Stimulated activated naive B cell treated with anti-CD40 and anti-IgM and Interleukin-4, amounts not matched to agents 10 μg/mL and 1 μg/mL and 100 μg/mL, for 72 hours (primary cell): ENCODE measurements at places on chromosomes 1 and 21.

- no peak for DNase-seq
Observed at GRCh38 chr1:24732186-24732885, 12.9 kb upstream of the CLIC4 start.

GRCh38 chr1:2459757-2460156 is 16.3 kb upstream of the PLCH2 start:
- no peak for DNase-seq

- DNase-seq, result no peak
Observed at GRCh38 chr1:91545506-91546300, 45.1 kb downstream of the CDC7 start.

DNA sequence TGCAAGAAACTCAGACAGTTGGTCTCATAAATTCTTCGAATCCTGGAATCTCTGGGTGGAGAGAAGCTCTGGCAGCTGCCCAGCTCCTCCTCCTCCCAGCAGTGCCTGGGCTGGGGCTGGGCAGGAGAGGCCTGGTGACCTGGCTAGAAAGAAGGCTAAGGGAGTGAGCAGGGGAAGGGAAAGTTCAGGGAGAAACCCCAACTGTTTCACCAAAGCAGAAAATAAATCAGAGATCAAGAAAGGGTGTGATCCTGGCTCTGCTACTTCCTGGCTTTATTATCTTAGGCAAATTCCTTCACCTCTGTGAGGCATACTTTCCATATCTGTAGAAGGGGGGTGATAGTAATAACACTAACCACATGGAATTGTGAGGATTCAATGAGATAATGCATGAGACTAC is 8.8 kb upstream of the COL16A1 start:
- DNase-seq, result no peak

DNA sequence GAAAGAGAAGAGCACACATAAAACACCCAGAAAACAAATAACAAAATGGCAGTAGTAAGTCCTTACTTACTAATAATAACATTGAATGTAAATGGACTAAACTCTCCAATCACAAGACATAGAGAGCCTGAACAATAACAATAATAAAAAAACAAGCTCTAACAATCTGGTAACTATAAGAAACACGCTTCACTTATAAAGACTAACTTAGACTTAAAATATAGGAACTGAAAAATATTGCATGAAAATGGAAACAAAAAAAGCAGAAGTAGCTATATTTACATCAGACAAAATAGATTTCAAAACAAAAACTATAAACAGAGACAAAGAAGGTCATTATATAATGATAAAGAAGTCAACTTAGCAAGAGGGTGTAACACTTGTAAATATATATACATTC is 83.1 kb upstream of the LYPLAL1 start:
- no peak for DNase-seq

DNA sequence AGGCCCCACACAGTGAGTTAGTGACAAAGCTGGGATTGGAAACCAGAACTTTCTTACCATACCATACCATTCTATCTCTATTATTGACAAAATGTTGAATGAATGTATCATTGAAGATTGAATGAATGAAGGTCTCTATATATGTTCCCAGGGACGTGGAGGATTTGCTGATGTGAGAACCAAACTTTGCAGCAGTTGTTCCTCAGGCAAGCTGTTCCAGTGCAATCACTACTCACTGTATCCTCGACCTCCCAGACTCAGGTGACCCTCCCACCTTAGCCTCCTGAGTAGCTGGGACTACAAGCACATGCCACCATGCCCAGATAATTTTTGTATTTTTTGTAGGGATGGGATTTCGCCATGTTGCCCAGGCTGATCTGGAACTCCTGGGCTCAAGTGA is 11.6 kb upstream of the LIN28A start:
- DNase-seq, result no peak

GRCh38 chr1:87004857-87005256 is 90.4 kb downstream of the HS2ST1 start:
- DNase-seq, result no peak

DNA sequence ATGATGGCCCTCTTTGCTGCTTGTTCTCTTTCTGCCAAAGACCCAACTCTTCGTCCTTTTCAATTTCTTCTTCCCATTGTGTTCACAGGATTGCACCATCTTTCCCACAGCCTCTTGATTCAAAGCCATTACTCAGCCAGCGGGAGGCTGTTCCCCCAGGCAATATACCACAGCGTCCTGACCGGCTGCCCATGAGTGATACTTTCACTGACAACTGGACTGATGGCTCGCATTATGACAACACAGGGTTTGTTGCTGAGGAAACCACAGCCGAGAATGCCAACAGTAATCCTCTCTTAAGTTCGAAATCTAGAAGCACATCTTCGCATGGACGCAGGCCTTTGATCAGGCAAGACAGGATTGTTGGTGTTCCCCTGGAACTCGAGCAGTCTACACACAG is 167.4 kb downstream of the LRRC40 start:
- DNase-seq, result no peak

GRCh38 chr1:100719490-100719889 is at the start of gene VCAM1:
VCAM1 (plus strand) TSS chr1:100719742; CDS start chr1:100719861, 119 bp downstream.
- no peak for DNase-seq

DNA sequence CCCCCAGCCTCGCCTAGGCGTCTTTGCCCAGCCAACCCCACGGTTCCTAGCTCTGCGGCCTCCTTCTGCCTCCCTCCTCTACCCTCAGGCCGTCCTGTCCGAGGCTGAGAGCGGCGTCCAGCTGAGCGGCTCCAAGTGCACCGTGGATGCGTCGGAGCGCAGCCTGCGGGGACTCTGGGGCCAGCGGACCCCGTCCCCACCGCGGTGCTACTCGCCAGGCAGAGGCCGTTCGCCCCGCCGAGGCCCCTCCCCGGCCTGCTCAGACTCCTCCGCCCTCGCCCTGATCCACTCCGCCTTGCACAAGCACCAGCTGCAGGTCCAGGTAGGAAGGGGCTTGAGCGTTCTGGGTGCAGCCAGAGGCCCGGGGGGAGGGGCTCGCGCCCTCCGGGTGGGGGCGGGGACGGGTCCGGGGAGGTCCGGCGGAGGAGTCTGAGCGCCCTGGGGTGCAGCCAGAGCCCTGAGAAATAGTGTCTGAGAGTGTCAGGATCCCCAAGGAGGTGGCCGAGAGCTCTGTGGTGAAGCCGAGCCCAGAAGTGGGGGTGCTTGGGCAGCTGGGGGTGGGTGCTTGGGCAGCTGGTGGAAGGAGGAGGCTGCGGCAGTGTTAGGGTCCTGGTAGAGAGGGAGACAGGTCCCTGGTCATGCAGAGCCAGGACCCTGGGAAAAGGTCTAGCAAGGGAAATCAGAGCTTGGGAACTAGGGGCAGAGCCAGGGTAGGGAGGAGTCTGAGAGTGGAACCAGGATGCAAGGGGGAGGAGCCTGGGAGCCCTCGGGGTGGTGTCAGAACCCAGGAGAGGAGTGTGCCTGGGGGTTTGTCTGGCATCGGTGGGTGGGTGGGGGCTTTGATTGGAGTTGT is 3.2 kb upstream of the NBPF3 start:
- DNase-seq, result no peak

DNA sequence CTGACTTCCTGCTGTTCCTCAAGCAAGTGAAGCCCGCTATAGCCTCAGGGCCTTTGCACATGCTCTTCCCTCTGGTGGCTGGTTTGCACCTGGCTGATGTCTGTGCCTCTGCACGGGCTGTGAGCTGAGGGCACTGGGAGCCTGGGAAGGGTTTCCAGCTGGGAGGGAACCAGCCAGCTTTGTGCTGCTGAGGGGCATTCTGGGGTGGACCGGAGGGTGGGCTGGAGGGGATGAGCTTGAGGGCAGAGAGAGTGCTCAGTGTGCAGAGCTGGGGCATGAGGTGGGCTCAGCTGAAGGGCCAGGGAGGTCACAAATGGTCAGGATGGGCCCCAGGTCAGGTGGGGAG is 305.7 kb downstream of the MATN1 start:
- DNase-seq, result no peak

DNA sequence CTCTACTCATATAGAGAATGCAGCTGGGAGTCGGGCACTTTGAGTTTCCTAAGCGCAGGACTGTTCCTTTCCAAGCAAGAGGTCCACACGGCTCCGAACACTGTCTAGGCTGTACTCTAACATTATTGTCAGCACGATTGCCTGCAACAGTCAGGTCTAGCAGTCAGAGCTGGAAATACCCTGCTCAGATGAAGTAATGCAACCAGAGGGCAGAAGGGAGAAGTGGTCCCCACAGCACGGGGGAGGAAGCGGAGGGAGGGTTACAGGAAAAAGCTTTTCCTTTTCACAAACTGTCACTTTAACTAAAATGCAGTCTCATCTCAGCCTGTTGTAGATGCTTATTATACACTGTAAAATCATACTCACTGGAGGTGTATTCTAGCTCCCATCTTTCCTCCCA is 98.9 kb upstream of the SLC44A3 start:
- DNase-seq, result peak; percentile 43

DNA sequence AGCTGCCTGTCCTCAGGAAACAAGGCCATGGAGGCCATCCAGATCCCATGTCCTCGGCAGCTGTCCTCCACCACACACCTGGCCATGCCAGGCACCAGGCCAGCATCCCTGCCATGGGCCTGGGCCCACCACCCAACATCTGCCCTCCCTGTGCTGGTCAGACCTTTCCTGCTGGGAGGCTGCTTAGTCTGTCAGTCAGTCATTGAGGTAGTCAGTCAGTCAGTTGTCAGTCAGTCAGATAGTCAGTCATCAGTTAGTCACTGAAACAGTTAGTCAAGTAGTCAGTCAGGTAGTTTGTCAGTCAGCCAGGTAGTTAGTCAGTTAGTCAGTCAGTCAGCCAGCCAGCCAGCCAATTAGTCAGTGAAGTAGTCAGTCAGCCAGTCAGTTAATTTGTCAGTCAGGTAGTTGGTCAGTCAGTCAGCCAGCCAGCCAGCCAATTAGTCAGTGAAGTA is 17.2 kb downstream of the KRTAP10-1 start:
- DNase-seq, result no peak

- no peak for DNase-seq
Observed at GRCh38 chr1:170305777-170306512, 160.2 kb downstream of the NTMT2 start.

- no peak for DNase-seq
Observed at GRCh38 chr1:23400324-23401114, 24.0 kb downstream of the TCEA3 start.

- DNase-seq, result no peak
Observed at GRCh38 chr21:14414932-14415508, 32.1 kb upstream of the HSPA13 start.

DNA sequence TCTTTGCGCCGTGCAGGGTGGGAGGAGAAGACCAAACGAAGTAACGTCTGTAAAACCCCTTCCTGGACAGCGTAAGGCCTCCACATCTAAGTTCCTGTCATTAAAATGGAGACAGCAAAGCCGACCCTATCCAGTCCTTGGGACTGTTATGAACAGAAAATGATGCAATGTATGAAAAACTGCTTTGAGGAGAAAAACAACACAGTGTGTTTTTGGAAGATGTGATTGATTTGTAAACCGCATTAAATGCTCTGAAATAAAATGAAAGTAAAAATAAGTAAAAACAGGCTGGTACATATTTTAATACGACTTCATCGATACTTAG is 827 bp upstream of the URB1 start:
- DNase-seq, result no peak

DNA sequence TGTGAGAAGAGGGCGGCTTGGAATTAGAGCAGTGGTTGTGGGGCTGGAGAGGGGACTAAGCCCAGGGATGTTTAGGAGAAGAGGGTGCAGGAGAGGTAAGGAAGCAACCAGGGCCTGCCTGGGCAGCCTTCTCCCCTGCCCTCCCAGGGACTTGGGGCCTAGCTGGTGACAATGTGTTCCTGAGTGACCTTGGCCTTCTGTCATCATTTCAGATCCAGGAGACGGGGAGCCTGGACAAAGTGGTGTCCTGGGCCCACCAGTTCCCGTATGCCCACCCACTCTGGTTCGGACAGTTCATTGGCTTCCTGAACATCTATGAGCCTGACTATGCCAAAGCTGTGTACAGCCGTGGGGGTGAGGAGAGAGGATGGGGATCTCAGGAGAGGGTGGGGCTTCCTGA is 11.8 kb downstream of the CYP4B1 start:
- DNase-seq, result no peak

DNA sequence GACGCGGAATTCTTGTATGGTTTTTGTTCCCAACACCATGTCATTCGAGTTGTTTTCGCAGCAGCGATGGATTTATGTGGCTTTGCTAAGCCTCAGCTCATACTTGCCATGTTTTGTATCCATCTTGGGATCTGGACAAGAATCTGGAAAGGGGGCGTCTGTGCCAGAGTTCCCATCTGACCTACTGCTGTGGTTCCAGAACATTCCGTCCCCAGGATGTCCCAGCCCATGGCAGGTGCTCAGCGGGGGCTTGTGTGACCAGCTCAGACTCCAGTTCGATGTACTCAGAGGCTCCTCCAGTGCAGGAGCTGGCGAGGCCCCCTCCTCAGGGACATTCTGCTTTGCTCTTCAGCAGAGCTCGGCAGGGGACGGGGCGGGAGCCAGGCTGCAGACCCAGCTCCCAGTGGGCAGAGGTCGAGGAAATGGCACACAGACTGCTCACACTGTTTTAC is 24.0 kb upstream of the ADARB1 start:
- no peak for DNase-seq

GRCh38 chr1:65066766-65067490 is 81.1 kb upstream of the AK4 start:
- peak; percentile 58 for DNase-seq

DNA sequence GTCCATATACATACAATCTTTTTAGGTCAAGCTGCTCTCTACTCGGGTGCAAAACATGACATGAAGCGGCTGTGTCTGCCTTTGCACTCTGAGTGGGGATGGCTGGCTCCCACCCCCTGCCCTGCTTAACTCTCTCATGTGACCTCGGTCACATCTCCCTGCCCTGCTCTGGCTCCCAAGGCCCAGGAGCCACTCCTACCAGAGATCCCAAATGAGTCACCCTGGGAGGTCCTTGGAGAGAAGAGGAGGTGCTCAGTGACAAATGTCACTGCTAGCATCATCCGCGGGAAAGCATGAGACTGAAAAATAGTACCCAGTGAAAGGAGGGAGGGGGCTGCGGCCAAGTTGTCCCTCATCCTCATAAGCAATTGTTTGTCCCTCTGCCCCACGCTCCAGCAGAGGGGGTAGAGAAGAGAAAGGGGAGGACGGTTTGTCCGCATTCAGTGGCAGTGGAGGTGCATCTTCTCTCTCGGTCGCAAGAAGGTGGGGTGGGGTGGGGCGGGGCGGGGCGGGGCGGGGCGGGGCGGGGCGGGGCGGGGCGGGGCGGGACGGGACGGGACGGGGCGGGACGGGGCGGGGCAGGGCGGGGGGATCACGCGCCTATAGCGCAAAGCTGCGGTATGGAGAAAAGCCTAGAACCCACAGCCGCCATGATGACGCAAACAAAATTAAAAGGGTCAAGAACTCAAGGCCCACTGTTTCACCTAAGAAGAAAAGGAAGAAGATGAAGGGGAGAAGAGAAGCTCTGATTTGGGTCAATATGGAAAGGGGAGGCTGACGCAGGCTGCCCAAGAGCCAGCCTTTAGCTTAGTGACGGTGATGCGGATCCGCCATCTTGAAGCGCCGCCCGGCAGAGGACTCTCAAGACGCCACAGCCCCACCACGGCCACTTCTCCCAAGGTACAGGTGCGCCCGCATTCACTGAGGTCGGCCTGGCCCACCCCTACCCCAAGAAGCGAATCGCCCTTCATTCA is 66.2 kb downstream of the CD46 start:
- DNase-seq, result no peak

DNA sequence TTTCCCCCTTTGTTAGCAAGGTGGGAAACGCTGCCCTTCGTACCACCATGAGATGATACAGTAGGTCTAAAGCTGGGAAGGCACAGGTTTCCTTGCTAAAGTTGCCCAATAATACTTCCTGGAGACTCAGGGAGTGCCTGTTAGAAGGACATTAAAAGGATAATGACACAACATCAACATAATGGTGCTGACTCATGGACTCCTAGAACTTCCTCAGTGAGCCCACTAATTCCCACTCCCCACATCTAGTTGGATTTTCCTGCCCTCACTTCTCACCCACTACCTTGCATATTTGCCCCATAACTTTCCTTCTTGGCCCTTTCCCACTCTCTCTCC is 17.5 kb downstream of the CFAP45 start:
- no peak for DNase-seq

- no peak for DNase-seq
Observed at GRCh38 chr21:40120940-40121575, 253.8 kb downstream of the PCP4 start.
